Activated T-cell treated with anti-CD3 and anti-CD28 coated beads for 48 hours (primary cell): ENCODE measurements at places on chromosomes 3 and 15.

GRCh38 chr3:111070772-111071256 is 802 bp upstream of the NECTIN3 start:
- no peak for DNase-seq

DNA sequence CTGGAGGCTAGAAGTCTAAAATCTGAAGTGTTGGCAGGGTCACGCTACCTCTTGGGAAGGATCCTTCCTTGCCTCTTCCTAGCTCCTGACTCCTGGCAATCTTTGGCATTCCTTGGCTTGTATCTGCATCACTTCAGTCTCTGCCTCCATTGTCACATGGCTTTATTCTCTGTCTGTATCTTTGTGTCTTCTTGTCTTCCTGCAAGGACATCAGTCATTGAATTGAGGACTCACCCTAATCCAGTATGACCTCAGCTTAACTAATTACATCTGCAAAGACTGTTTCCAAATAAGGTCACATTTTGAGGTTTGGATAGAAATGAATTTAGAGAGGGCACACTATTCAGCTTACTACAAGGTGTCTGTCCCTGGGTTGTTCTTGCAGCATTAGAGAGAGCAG is 31.1 kb upstream of the UTS2B start:
- no peak for DNase-seq

- DNase-seq, result no peak
These were observed 47.9 kb downstream of the OPA1 start for GRCh38 chr3:193640728-193641439.

DNA sequence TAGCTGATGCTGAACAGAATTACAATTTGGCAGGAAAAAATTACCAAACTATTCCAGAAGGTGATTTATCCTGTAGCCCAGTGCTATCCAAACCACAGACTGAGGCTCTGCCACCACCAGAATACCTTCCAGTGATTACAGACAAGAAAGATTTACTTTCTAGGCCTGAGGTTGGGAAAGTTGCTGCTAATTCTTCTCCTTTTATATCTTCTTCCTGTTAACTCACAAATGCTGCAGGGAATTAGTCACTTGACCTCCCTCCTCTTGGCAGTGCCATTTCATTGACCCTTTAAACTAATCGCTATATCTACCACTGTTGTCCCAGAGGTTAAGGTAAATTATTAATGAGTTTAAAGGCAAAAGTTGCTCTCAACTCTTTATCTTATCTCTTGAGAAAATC is 118.4 kb downstream of the CTNNB1 start:
- DNase-seq, result no peak

DNA sequence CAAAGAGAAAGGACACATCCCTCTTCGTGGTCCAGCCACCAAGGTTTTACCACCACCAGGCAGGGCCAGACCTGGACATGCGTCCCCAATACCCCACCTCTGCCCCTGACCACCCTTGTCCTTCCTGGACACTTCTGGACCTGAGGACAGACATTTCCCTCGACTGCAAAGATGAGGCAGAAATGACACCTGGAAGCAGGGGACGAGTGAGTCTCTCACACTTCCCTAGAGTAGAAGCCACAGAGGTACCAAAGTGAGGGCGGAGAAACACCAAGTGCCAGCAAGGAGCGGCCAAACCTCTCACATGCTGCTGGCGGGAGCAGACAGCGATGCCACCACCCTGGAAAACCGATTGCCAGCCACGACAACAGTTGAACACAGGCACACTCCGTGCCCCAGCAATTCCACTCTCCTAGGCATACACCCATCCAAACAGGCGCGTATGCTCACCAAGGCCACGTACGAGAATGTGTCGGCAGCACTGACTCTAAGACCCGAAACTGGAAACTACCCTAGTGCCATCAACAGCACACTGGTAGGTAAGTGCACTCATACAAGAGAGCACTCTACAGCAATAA is 207.0 kb upstream of the NSMCE3 start:
- no peak for DNase-seq

DNA sequence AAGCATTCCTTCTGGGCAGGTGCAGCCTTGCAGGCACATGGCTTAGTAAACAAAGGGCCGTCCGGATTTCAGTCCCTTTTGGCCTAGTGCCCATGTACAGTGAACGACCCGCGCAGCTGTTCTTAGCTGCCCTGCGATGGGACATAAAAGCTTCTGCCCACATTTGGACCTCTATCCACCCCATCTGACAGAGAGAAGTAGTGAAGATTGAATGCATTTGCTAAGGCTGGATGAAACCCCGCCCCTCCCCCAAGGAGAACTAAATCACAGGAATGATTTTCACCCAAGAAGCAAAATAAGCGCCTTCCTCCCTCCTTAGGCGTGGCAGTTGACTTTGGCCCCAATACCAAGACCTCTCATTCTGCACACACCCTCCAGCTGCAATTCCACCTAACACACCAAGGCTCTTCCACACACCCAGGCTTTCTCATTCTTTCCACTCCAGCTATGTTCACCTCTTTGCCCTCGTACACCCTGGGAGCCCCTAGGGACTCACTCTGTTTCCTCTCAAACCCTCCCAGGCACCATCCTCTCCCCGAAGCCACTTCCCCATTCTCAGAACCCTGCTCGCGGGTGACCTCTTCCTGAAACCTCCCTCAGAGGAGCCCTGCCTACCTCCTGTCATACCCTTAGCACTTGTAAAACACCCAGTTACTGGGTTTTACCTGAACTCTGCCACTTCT is 14.1 kb upstream of the HRH1 start:
- no peak for DNase-seq

- DNase-seq, result no peak
These were observed 1053.0 kb downstream of the TUSC7 start for GRCh38 chr3:117762621-117763037.

DNA sequence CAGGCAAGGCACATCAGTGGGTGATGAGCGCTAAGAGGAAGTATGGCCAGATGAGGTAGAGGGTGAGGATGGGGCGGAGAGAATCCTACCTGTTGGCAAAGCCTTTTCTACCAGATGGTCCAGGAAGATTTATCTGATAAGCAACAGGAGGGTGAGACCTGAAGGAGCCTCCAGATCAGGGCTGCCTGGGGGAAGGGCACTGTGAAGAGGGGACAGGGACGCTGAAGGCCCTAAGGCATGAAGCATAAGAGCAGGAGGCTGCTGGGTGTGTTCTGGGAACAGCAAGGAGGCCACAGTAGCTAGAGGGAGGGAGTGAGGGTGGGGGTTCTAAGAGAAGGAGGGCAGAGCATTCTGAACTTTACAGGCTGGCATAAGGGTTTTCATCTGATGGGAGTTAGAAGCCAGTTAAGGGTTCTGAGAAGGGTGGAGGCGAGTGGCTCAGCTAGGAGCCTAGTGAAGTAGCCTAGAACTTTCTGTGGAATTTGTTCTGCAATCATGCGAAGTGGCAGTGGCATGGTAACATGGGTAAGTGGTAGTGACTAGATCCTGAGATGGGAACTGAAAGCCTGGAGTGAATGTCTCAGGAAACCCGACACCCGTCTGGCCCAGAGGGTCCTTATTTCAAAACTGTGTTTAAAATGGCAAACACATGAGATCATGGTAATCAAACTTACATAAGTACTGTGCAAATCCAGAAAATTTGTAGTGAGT is 29.9 kb downstream of the CGNL1 start:
- no peak for DNase-seq

- no peak for DNase-seq
These were observed 9.6 kb downstream of the KIF7 start for GRCh38 chr15:89645680-89646079.

DNA sequence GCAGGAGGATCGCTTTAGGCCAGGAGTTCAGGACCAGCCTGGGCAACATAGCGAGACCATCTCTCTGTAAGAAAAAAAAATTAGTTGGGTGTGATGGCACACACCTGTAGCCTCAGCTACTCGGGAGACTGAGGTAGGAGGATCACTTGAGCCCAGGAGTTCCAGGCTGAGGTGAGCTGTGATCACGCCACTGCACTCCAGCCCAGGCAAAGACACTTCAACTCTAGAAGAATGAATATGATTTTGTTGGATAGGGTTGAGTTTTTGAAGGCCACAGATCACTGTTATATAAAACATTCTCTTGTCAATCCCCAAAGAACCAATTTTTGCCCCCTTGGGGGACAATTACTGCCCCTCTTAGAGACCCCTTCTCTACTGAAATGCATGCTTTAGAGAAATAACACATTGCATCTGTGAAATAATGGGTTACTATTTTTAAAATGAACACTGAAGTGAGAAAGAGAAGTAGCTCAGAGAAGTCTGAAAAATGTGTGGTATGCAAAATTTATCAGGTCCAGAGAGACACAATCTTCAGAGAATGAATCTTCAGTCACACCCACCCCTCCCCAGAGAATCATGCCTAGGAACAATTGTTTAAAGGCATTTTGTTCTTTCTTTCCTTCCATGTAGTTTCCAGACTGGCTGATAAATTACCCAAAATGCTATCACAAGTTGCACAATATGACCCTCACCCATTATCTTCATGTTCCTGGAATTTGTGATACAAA is 42.7 kb downstream of the METTL6 start:
- no peak for DNase-seq

- DNase-seq, result no peak
These were observed 65.4 kb upstream of the ACAD9 start for GRCh38 chr3:128814060-128814459.

DNA sequence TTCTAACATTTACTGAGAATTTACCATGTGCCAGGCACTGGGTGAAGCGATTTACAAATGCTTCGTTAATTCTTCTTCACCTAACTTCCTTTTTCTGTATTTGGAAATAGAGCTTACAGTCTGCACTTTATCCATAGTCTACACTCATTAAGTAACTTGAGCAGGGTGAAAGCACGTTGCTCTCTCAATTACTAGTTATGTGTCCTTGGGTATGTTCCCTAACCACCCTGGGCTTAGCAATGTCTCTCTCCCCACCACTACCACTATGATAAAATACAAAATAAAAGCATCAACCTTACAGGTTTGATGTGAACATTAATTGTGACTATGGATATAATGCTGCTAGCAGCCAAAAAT is 172.9 kb upstream of the SLC2A2 start:
- no peak for DNase-seq

DNA sequence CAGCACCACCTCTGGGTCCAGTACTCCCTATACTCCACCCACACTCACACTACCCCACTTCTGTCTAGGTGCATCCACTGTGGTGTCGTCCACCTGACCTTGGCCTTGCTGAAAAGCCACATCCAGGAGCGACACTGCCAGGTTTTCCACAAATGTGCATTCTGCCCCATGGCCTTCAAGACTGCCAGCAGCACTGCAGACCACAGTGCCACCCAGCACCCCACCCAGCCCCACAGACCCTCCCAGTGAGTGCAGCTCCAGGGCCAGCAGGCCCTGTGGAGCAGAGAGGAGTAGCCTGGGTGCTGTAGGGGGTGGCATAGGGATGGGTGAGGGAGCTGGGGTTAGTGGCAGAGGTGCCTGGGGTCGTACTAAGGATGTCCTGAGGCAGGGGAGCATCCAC is 19.4 kb upstream of the ALPK3 start:
- no peak for DNase-seq

- peak; percentile 34 for DNase-seq
These were observed 710 bp downstream of the TJP1 start for GRCh38 chr15:29821416-29822099.

- no peak for DNase-seq
These were observed 2.6 kb downstream of the CD276 start for GRCh38 chr15:73686781-73687256.

DNA sequence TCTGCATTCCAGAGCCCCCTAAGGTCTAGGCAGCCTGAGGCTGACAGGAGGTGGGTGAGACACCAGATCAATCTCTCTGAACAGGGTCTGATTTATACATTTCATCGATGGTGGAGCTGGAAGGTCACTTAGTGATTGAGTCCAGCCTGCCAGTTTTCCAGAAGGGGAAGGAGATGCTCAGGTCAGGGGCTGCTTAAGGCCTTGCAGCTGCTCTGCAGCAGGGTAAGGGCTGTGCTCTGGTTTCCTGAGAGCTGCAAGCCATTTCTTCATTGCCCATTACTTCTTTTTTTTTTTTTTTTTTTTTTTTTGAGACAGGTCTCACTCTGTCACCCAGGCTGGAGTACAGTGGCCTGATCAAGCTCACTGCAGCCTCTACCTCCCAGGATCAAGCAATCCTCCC is 10.7 kb downstream of the TADA3 start:
- DNase-seq, result no peak

DNA sequence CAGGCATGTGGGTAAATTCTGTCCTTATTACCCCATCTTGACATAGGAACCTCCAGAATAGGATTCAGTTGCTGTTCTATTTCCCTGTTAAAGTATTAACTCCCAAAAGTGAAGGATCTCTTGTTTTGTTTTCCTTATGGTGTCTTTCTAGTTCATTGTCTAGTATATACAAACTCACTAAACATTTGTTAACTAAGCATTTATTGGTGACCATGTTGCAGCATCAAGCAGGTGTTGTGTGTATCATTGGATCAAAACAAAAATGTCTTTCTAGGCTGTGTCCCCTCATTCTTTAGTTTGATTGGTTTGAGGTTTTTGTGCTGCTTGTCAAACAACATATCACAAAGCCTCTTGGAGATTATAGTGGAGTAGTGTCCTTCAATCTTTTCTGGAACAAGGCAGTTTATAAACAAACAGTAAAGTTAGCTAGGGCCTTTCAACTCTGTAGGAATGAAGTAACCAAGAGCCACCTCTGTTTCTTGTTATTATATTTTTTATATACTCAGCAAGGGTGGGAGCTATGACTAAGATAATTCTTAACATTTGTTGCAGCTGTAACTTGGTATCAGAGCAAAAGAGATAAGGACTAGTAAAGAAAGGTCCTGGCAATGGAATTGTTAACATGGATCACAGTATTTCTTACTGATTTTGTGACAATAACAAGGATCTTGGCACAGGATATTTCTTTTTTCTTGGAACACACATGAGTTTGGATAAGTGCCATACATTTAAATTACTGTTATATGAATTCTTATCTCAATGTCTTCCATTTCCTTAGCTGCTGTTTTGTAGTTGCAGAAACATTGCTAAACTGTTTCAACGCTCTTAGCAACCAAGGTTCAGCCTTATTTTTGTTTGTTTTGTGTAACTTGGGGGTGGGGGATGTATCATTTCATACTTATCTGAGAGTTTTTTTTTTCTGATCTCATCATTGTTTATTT is 49.3 kb downstream of the TMOD3 start:
- DNase-seq, result no peak

DNA sequence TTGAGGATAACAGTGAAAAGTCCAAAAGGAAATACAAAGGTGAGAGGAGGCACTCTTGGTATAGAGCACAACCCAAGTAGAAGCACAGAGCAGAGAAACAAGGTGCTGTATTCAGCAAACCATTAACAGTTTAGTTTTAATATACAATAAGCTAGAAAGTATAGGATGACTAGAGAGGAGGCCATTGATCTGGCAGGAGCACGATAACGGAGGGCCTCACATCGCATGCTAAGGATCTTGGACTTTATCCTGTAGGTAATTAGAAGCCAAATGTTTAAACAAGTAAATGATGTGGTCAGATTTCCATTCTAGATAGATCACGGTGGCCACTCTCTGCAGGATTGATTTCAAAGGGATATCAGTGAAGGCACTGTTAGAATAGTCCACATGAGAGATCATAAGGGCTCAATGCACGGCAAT is 935.0 kb downstream of the ROBO1 start:
- no peak for DNase-seq

DNA sequence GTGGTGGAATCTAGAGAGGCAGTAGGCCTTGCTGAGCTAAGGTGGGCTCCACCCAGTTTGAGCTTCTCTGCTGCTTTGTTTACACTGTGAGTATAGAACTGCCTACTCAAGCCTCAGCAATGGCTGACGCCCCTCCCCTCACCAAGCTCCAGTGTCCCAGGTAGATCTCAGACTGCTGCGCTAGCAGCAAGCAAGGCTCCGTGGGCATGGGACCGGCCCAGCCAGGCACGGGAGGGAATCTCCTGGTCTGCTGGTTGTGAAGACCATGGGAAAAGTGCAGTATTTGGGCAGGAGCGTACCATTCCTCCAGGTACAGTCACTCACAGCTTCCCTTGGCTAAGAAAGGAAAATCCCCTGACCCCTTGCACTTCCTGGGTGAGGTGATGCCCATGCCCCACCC is 407.1 kb downstream of the ZPLD1 start:
- no peak for DNase-seq
